ENCODE measurements at places on chromosomes 12 and 14. TPM values are rescaled to one million over a fixed set of nuclear protein-coding genes. Genes with fewer than 3 reads are reported as not detected.

The FAM90A1 gene
- 0.24 TPM for total RNA-seq

The OTOGL gene
- 0.42 TPM for total RNA-seq

DNA sequence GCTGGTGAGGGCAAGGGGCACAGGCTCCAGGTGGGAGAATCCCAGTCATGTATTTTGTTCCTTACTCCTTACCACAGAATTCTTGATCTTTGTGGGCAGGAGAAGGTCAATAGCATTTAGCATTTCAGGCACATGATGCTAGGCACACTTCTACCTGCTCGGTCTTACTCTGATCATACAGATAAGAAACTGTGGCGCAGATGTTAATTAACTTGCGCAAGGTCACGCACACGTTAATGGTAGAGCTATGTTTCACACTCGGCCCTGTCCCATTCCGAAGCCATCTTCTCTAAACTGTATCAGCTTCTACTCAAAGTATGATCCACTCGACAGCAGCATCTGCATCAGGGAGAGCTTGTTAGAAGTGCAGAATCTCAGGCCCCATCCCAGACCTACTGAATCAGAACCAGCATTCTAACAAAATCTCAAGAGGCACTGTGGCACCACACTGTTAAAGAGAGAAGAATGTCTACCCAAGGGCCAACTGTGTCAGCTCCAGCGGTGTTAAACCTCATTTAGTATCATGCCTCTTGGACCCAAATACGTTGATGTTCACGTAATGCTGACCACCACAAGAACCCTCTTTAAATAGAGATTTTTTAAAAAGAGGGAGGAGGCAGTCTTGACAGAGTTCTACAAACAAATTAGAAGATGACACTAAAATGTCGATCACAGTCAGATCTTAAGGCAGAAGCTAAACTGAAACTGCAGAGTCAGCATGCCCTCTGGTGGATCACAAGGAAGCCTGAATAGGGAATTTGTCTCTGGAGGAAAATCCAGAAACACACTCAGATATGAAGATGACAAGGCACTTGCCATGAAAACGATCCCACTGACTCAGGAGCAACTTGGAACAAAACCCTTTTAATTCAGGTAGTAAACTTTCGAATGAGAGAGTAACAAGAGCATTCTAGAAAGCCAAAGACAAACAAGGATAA lies 7.3 kb downstream of the STXBP6 start:
- H3K27ac ChIP-seq, result peak overlapping the region; percentile 37
- DNase-seq, result no peak
- peaks cover 7% of the 10 kb centered on the region for H3K27me3 ChIP-seq

DNA sequence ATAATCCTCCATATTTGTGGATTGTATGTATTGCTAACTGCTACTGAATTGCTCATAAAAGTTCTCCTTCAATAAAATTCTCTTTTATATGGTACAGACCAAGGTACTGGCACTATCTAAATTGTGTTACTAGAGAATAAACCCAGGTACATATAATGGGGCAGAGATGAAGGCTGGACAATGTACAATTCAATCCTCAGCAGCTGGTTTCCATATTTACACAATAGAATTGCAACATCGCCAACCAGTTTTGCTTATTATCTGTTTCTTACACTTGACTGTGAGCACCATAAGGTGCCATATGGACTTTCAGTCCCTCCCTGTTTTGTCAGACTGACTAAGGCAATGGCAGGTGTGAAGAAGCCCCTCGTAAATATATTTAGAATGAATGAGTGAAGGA lies 18.1 kb downstream of the KITLG start:
- no peak for DNase-seq
- no peaks in the 10 kb centered on the region for H3K27me3 ChIP-seq
- no peak overlapping the region for H3K27ac ChIP-seq
- H3K36me3 ChIP-seq, result no peaks in the 10 kb centered on the region
- H3K4me1 ChIP-seq, result no peaks in the 10 kb centered on the region

DNA sequence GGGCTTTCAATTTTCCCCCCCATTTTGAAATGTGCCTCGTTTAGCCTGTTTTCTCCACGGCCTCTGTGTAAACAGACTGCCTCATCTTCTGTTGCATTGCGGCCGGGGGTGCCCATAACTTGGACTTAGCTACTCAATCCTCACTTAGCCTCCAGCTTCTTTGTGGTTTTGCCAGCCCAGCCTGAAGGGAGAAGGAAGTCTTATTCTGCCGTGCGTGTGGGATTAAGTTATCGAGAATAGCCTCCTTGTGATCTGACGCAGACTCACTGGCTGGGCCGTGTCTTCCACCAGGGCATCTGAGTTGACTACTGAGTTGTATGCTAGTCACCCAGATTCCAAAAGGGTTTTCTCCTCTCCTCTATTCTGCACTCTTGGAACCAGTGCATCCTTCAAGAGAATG lies 8.1 kb downstream of the PRKAB1 start:
- H3K27ac ChIP-seq, result no peak overlapping the region
- H3K27me3 ChIP-seq, result no peaks in the 10 kb centered on the region
- H3K4me1 ChIP-seq, result peaks cover 4% of the 10 kb centered on the region

GRCh38 chr12:71682466-71682865 lies 3.4 kb upstream of the TMEM19 start:
- no peak overlapping the region for H3K27ac ChIP-seq
- no peaks in the 10 kb centered on the region for H3K36me3 ChIP-seq
- peaks cover 2% of the 10 kb centered on the region for H3K4me1 ChIP-seq
- no peaks in the 10 kb centered on the region for H3K27me3 ChIP-seq
- DNase-seq, result no peak

- H3K36me3 ChIP-seq, result no peaks in the 10 kb centered on the region
- peaks cover 36% of the 10 kb centered on the region for H3K4me1 ChIP-seq
- no peak overlapping the region for H3K27ac ChIP-seq
- H3K4me3 ChIP-seq, result no peak overlapping the region
These were observed 2.4 kb upstream of the RARG start for GRCh38 chr12:53234271-53234914.

GRCh38 chr14:63046339-63047268 lies 1.3 kb upstream of the KCNH5 start:
- H3K36me3 ChIP-seq, result no peaks in the 10 kb centered on the region
- no peaks in the 10 kb centered on the region for H3K4me1 ChIP-seq
- peaks cover 42% of the 10 kb centered on the region for H3K27me3 ChIP-seq
- H3K4me3 ChIP-seq, result no peak overlapping the region
- H3K27ac ChIP-seq, result no peak overlapping the region

- no peak overlapping the region for H3K4me3 ChIP-seq
- H3K27me3 ChIP-seq, result no peaks in the 10 kb centered on the region
- no peaks in the 10 kb centered on the region for H3K4me1 ChIP-seq
- no peak for DNase-seq
These were observed 24.5 kb downstream of the ERG28 start for GRCh38 chr14:75636100-75636692.

DNA sequence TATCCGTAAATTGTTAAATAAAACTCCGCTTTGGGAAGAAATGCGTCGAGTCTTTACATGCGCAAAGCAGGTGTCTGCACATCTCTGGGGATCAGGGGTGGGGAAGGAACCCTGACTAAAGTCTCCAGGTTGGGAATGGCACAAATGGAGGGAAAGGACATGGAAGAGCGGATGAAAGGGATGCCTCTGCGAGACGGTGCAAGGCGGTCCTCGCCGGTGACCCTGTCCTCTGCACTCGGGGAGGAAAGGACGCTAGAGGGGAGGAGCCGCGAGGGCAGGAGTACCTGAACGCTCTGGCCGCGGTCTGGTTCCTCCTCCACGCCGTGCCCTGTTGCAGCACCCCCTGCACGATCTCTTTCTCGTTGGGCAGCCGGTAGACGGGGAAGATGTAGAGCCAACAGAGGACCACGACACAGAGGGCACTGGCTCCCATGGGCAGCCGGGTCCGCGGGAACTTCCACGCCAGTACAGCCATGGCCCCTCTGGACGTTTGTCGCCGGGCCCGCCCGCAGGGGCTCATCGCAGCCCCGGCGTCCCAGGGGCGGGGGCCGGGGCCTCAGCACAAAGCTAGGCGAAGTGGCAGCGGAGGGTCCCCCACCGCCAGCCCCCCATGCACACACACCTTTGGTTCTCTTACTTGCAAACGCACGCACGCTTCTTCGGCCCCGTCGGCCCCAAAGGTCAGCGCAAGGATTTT lies 646 bp downstream of the ST8SIA1 start:
- peaks cover 2% of the 10 kb centered on the region for H3K4me1 ChIP-seq
- H3K4me3 ChIP-seq, result peak overlapping the region; percentile 39
- H3K36me3 ChIP-seq, result no peaks in the 10 kb centered on the region
- H3K27ac ChIP-seq, result no peak overlapping the region
- H3K27me3 ChIP-seq, result peaks cover 46% of the 10 kb centered on the region

GRCh38 chr12:67449591-67450052 lies 180.5 kb downstream of the CAND1 start:
- no peak for DNase-seq
- H3K36me3 ChIP-seq, result no peaks in the 10 kb centered on the region
- no peaks in the 10 kb centered on the region for H3K27me3 ChIP-seq
- H3K27ac ChIP-seq, result peak overlapping the region; percentile 30
- H3K4me1 ChIP-seq, result peaks cover 7% of the 10 kb centered on the region

GRCh38 chr12:41234692-41235091 lies 46.6 kb downstream of the PDZRN4 start:
- H3K4me3 ChIP-seq, result no peak overlapping the region
- DNase-seq, result no peak
- no peak overlapping the region for H3K27ac ChIP-seq

The KRT1 gene
- total RNA-seq, result 9.3 TPM

DNA sequence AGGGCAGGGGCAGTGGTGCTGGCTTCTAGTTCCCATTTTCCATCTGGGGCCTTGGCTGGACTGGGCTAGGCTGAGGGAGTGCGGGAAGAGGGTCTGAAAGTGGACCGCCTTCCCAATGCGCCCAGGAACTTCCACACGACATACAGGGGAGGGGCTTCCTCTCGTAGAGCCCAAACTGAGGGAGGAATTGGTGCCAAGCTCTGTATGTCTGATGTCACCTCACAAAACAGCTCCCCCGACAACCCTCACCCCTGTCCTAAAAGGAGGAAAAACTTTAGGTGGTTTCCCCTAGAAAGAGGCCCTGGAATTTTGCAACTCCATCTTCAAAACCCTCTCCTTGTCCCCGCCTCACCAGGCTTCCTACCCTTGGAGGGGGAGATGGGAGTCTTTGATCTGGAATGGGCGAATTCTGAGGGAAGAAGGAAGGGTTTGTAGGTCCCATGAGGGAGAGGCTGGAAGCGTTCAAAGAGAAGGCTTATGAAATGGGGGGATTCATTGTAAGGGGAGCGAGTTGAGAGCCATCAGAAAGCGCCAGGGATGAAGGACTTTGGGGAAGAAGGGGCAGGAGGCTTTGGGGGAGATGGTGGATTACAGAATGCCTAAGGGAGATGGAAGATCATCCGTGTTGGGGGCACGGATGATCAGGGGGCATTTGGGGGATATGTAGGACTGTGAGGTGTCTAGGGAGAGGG lies 844 bp downstream of the GLTP start:
- DNase-seq, result no peak
- H3K27me3 ChIP-seq, result peaks cover 4% of the 10 kb centered on the region
- no peaks in the 10 kb centered on the region for H3K36me3 ChIP-seq
- no peak overlapping the region for H3K27ac ChIP-seq
- H3K4me3 ChIP-seq, result peak overlapping the region; percentile 66
- peaks cover 23% of the 10 kb centered on the region for H3K4me1 ChIP-seq

The OVCH1 gene
- 0.19 TPM for total RNA-seq

GRCh38 chr12:30296486-30296885 lies 399.2 kb downstream of the IPO8 start:
- no peak for DNase-seq
- no peaks in the 10 kb centered on the region for H3K36me3 ChIP-seq
- no peaks in the 10 kb centered on the region for H3K27me3 ChIP-seq
- no peak overlapping the region for H3K4me3 ChIP-seq
- H3K4me1 ChIP-seq, result no peaks in the 10 kb centered on the region

The TMTC3 gene
- total RNA-seq, result 12.2 TPM

GRCh38 chr14:75181293-75182062 lies 5.1 kb upstream of the TMED10 start:
- H3K36me3 ChIP-seq, result no peaks in the 10 kb centered on the region
- H3K27ac ChIP-seq, result no peak overlapping the region
- DNase-seq, result no peak
- H3K4me3 ChIP-seq, result no peak overlapping the region
- no peaks in the 10 kb centered on the region for H3K27me3 ChIP-seq

The TMTC1 gene
- total RNA-seq, result 5.4 TPM
